Progenitor cell of endocrine pancreas (in vitro differentiated cells): ENCODE measurements at places on chromosomes 5 and 9. TPM values are rescaled to one million over a fixed set of nuclear protein-coding genes. Genes with fewer than 3 reads are reported as not detected.

ZNF608 gene
- 134 and 148 TPM in 2 replicates for total RNA-seq

SLC34A1 gene
- not detected in 2 replicates for total RNA-seq

FAM200C gene
- total RNA-seq, result 6.5 and 7.0 TPM in 2 replicates

CARTPT gene
- total RNA-seq, result not detected in 2 replicates

GNA14 gene
- 0.14 and 0.31 TPM in 2 replicates for total RNA-seq

PAEP gene
- total RNA-seq, result not detected in 2 replicates

DNA sequence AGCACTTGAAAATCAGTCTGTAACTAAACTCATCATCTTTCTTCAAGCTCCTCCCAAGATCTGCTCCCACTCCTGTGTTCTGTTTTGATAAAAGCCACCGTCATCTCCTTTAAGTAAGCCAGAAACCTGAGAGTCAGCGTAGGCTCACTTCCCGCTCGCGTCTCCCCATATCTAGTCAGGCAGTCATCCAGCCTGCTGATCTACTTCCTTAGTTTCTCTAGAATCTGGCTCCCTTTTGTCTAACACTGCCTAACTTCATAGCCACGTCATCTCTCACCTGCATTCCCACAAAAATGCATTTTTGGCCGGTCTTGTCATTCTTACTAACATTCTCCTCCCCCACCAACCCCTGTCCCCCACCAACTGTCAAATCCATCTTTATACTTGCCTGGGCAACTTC, 3.0 kb upstream of the TJP2 start:
- DNase-seq, result no peak

DNA sequence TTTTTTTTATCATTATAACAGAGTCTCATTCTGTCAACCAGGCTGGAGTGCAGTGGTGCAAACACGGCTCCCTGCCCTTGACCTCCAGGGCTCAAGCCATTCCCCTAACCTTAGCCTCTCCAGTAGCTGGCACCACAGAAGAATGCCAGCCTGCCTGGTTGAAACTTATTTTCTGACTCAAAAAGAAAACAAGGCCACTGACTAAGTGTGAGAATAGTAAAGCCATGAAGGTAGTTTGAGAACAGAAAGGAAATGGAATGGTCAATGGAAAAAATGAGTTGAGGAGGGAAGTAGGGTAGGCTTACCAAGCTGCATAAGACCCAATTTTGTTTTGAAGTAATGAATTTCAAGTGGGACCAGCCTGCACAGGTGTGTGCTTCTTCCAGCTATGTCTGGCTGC, 82.8 kb upstream of the RORB start:
- no peak for DNase-seq

DNA sequence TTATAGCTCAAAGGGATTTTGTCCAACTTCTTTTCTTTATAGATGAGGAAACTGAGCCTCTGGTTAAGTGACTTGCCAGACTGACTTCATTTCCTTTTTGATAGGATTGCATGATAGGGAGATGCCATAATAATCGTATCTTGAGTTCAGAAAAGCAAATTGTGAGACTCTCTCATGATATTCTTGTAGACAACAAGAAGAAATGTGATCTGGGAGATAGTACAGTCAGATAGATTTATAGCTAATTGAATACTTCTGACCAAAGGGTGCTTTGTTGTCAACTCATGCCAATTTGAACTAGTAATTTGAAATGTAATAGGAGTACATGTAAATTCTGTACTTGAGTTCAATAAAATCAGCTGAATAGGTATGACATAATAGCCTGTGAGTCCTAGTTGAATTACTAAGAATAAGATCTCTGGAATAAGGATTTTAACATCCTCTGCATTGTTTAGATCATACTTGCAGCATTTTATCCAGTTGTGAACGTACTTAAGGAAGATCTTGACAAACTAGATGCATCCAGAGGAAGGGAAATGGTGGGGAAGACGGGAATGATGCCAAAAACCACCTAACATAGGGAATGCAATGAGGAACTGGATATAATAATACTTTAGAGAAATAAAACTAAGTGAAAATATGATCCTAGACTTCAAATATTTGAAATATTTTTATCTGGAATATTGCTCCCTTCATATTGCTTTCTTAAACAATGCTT, 25.5 kb downstream of the CWC27 start:
- DNase-seq, result no peak

- no peak for DNase-seq
These were observed 29.5 kb upstream of the SMU1 start for GRCh38 chr9:33105959-33106358.

GRCh38 chr5:151627650-151628049, 36.5 kb upstream of the FAT2 start:
- DNase-seq, result no peak

GRCh38 chr9:133770076-133770777, 32.1 kb upstream of the SARDH start:
- DNase-seq, result peak; percentile 6

DNA sequence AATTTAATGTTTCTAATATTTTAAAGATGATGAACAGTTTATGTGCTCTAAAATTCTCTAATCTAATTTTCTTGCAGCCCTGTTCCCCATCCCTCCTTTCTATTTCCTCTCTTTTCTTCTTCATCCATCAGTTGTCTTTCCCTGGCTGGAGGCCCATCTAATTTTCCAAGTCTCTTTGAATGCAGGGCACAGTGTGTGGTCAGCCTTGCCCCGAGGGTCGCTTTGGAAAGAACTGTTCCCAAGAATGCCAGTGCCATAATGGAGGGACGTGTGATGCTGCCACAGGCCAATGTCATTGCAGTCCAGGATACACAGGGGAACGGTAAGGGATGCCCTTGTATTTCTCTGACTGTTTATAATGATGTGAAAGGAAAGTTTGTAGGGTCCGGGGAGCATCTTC, 111.8 kb downstream of the MEGF10 start:
- DNase-seq, result no peak

GRCh38 chr9:5719100-5719926, 90.4 kb downstream of the RIC1 start:
- DNase-seq, result no peak

DNA sequence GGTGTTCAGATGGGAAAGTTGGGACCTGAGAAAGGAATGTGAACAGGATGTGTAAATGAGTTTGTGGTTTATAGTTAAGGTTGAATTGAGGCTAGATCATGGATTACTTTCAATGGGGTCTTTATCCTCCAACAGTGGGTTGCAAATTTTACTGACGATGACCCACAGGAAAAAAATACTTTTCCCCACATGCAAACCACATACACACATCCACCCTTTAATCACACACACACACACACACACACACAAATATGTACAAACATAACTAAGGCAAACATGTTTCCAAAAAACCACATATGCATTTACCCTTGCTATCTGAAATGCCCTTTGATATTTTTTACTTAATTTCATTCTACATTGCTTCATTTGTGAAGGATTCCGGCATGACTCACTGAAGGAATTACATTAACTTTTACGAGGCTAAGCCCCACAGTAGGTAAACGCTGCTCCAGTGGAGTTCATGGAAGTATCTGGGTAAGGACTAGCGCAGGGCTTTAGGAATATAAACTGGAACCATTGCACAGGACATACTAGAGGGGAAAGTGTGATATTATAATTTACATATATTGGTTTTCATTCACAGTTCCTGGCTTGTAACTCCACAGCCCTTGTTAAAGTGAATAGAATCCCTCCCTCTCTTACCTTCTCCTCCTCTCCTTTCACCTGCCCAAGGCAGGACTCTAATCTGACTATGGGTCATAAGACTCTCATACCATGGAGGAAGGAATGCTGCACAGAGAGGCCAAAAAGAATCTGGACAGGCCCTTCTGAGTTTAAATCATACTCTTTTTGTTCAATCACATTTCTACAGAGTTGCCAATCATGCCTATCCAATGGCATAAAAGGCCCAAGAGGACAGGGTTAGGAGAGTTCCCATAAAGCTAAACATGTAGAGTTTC, 8.5 kb upstream of the SPEF2 start:
- DNase-seq, result no peak

GRCh38 chr5:106894964-106895363, 775.8 kb downstream of the EFNA5 start:
- no peak for DNase-seq
